WTC11 (cell line): ENCODE measurements at places on chromosomes 2 and 18. TPM values are rescaled to one million over a fixed set of nuclear protein-coding genes. Genes with fewer than 3 reads are reported as not detected.

Gene MROH2A
- total RNA-seq, result 0.16 TPM in 1 of 3 replicates, not detected in the others

Gene WNT10A
- total RNA-seq, result not detected in 3 replicates

Gene POTEJ
- 0.14 TPM in 1 of 3 replicates, not detected in the others for total RNA-seq

- H3K27me3 ChIP-seq, result no peaks in the 10 kb centered on the region
- DNase-seq, result no peak
- H3K4me1 ChIP-seq, result no peaks in the 10 kb centered on the region
- no peak overlapping the region for H3K27ac ChIP-seq
- no peak overlapping the region for H3K4me3 ChIP-seq
Observed at GRCh38 chr2:32594573-32594972, 33.3 kb upstream of the TTC27 start.

DNA sequence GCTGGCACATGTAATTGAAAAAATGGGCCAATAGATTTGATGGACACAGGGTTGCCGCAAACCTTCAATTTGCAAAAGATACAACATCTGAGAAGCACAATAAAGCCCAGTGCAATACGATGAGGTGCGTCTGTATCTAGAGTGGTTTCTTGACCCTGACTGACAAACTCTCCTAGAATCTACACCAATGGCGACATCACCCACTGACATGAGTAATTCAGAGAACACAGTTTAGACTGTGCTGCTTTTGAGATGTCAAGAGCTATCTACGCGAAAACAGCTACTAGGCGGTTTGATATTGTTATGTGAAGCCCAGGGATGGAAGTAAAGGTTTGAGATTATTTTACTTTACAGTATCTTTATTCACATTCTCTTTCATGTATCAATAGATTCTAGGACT lies 104.9 kb downstream of the EIPR1 start:
- no peak for DNase-seq
- no peaks in the 10 kb centered on the region for H3K27me3 ChIP-seq
- no peak overlapping the region for H3K4me3 ChIP-seq

DNA sequence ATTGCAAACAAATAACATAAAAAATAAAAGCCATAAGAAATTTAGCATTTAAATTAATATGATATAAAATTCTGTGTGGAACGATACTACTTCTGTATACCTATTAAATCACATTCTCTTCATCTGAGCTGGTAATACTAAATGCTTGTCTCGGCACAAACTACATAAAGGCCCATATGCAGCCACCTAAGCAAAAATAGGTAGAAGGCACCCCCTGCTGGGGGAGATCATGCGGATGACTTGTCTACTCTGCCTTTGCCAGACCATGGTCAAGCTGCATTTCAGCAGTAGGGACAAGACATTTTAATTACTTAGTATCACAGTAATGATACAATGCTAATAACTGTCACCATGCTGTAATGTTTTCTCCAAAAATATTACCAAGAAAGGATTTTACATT lies 108.0 kb downstream of the CDH19 start:
- no peaks in the 10 kb centered on the region for H3K36me3 ChIP-seq
- no peak overlapping the region for H3K4me3 ChIP-seq
- H3K4me1 ChIP-seq, result no peaks in the 10 kb centered on the region
- peak; percentile 83 for DNase-seq

DNA sequence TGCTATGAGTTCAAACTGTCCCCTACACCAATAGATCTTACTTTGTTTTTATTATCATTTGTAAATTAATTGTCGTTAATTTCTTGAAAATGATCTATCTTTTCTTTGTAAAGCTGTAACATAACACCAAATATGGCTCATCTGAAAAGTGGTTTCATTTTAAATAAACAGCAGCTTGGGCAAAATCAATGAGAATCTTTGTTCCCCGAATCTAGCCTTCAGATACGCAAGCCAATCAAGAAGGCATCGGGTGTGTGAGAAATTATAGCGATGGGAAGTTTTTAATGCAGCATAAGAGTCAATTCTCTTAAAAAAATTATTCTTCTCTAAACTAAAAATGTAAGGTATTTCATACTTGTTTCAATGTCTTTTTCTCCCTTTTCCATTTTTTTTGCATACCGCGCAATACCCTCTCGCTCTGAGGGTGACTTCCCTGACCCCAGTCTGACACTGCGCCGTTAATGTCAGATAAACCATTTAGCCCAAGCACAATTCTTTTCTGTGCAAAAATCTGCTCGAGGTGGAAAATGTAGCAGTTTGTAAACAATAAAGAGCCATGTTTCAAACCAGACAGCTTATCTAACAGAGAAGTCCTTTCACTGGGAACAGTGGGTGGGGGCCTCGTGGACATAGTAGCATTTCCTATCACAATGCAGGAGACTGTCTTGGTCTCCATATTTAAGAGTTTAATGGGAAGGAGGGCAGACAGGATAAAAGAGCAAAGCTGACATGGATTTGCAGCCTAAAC lies 129.4 kb downstream of the TCF4 start:
- peak overlapping the region; percentile 37; the same call in 1 of the 2 replicates for H3K27ac ChIP-seq
- peaks cover 4% of the 10 kb centered on the region; the same call in 1 of the 2 replicates for H3K36me3 ChIP-seq
- H3K27me3 ChIP-seq, result no peaks in the 10 kb centered on the region
- DNase-seq, result no peak
- no peak overlapping the region for H3K4me3 ChIP-seq
- H3K4me1 ChIP-seq, result peaks cover 75% of the 10 kb centered on the region

DNA sequence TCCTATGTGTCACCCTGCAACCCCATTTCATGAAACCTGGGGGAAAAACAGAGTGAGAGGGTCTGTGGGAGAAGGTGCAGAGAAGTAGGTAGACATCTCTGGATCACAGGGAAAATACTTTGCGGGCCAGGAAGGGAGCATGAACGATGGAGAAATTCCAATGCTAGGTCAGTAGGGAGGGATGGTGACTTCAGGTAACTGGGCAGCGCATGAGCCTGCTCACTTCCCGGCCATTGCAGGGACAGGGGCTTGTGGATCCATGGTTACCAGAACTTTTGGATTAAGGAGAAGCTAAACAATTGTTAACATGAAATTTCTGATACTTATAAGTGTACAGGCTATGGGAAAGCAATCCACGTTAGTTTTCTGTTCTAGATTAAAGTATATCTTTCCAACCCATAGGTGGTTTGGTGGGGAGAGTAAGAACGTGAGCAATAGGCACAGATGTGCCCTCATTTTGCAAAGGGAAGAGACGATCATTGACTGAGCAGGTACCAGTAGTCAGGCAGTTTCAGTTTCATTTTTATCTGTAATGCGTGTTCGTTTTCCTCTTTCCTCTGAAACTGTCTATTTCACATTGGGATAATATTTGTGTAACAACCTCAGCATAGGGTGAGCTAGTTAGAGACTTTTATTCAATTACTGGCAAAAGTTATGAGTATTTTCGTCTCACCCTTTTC lies 65.0 kb downstream of the NYAP2 start:
- no peak overlapping the region for H3K27ac ChIP-seq
- H3K36me3 ChIP-seq, result peaks cover 3% of the 10 kb centered on the region; the same call in 1 of the 2 replicates
- H3K4me1 ChIP-seq, result peaks cover 48% of the 10 kb centered on the region
- peaks cover 8% of the 10 kb centered on the region for H3K27me3 ChIP-seq

DNA sequence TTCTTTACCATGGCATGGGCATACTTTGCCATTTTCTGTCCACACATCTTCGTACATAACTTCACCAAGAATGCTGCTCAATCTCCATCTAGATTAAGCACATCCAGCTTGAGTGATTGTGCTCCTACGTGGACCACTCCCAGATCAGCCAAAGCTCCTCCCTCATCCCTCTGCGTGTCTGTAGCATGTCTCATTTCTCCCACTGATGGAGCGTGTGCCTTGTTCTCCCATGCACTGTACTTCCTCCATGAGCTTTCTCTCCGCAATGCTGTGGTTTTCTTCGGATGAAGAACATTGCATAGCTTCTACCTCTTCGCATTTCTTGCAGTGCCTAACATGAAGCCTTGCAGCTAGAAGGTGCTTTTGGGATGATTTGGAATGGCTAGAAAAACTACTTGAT lies 13.5 kb downstream of the CCL20 start:
- H3K27me3 ChIP-seq, result no peaks in the 10 kb centered on the region
- H3K36me3 ChIP-seq, result no peaks in the 10 kb centered on the region
- peaks cover 3% of the 10 kb centered on the region for H3K4me1 ChIP-seq
- H3K27ac ChIP-seq, result no peak overlapping the region

DNA sequence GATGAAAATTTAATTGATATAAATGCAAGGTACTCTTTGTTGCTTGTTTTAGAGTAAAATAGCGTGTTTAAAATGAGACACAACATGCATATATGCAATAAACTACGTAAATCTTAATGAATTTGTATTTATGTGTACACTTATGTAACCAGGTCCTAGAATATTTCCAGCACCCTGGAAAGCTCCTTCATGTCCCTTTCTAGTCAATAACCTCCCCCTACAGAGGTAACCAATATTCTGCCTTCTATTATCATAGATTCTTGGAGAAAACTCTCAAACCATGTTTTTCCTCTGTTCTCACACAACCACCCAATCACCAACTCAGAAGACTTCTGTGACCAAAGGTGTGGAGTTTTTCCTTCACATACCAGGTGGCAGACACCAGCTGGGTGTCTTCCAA lies 79.6 kb upstream of the THUMPD2 start:
- peaks cover 13% of the 10 kb centered on the region for H3K36me3 ChIP-seq
- no peaks in the 10 kb centered on the region for H3K4me1 ChIP-seq
- H3K27me3 ChIP-seq, result no peaks in the 10 kb centered on the region
- no peak for DNase-seq
- no peak overlapping the region for H3K27ac ChIP-seq
